ENCODE measurements at places on chromosomes 1 and 21. TPM values are rescaled to one million over a fixed set of nuclear protein-coding genes. Genes with fewer than 3 reads are reported as not detected.
A peak's percentile ranks its signal among the peaks of the same experiment; 100 is the strongest.

- H3K27me3 ChIP-seq: no peaks in the 10 kb centered on the region
- no peaks in the 10 kb centered on the region for H3K36me3 ChIP-seq
- H3K27ac ChIP-seq: peak overlapping the region; percentile 20
These were observed 2.7 kb downstream of the ARHGEF11 start for GRCh38 chr1:157042846-157043245.

DNA sequence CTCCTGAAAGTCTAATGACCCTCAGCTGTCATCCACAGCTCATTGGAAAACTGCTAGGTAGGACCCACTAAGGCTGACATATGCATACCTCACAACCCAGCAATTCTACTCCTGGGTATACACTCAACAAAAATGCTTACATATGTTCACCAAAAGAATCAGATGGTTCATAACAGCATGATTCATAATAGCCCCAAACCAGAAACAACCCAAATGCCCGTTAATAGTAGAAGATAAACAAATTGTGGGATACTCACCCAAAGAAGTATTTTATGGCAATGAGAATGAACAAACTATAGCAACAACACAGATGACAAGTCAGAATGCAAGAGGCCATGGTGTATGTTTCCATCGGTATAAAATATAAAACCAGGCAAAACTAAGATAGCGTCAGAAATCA is 124.6 kb downstream of the HLCS start:
- DNase-seq: no peak
- H3K27me3 ChIP-seq: no peaks in the 10 kb centered on the region
- H3K36me3 ChIP-seq: no peaks in the 10 kb centered on the region
- H3K4me1 ChIP-seq: no peaks in the 10 kb centered on the region
- H3K27ac ChIP-seq: no peak overlapping the region
- no peak overlapping the region for H3K4me3 ChIP-seq

DNA sequence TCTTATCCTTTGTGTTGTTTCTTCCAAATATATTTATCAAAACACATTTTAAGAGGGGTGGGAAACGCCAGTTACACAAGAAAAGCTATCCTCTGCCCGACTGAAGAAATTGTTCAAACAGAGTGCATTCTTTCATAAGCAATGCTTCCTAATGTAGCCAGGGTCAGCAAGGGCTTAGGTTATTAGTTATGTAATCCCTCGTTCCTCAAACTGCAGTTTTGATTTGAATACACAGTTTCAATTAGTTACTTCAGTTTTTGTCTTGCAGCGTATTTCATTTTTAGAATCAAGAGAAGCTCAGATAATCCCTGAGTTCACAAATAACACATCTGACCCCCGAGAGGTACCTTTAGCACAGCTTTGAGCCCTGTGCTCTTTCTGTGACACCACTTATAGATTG is 141.7 kb upstream of the NRIP1 start:
- no peak overlapping the region for H3K4me3 ChIP-seq
- H3K4me1 ChIP-seq: peaks cover under 1% of the 10 kb centered on the region
- H3K27ac ChIP-seq: no peak overlapping the region
- H3K27me3 ChIP-seq: no peaks in the 10 kb centered on the region

GRCh38 chr21:46173573-46173972 is 10.7 kb downstream of the SPATC1L start:
- H3K27ac ChIP-seq: no peak overlapping the region
- no peak overlapping the region for H3K4me3 ChIP-seq
- H3K27me3 ChIP-seq: no peaks in the 10 kb centered on the region

- H3K27ac ChIP-seq: no peak overlapping the region
- no peak for DNase-seq
- H3K36me3 ChIP-seq: no peaks in the 10 kb centered on the region
- no peaks in the 10 kb centered on the region for H3K4me1 ChIP-seq
- no peak overlapping the region for H3K4me3 ChIP-seq
These were observed 11.0 kb downstream of the RPTN start for GRCh38 chr1:152148051-152148450.

Gene KRTAP19-3
- not detected for polyA plus RNA-seq

Gene DCDC2B
- polyA plus RNA-seq: not detected

Gene LSS
- 22.5 TPM for polyA plus RNA-seq

Measured in heart right ventricle (tissue), 16 donors.